ENCODE measurements at places on chromosomes 12 and 14.
A peak's percentile ranks its signal among the peaks of the same experiment; 100 is the strongest.

DNA sequence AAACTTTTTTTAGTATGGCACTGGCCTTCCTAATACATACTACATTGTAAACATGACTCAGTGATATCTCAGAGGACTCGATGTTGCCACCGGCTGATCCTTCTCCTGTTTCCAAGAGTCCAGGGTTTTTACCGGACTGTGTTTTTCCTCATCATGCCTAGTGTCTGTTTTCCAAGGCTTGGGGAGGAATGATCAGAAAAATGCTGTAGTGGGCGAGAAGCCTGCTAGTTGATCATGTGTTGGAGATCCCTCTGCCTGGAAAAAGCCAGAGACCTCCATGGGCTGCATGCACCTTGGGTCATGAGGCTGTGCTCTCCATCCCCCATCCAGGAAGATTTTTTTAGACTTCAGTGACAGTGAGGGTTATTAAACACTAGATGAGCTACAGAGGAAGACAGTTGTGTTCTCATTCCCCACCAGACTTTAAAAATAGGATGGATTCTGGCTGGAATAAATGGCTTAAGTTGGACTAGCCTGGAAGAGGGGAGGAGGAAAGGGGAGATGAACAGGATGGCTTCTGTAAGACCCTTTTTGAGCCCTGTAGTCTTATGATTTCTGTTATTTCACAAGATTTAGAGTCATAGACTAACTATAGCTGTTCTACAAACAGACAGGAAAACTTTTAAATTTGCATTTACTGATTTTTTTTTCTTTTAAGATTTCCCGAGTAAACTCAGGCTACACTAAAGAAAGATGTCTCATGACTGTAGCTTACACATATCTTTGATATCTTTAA lies 145.7 kb downstream of the SAMD4A start:
- peak; percentile 57 for DNase-seq

- DNase-seq = no peak
These were observed 31.6 kb downstream of the SENP1 start for GRCh38 chr12:48074266-48074665.

DNA sequence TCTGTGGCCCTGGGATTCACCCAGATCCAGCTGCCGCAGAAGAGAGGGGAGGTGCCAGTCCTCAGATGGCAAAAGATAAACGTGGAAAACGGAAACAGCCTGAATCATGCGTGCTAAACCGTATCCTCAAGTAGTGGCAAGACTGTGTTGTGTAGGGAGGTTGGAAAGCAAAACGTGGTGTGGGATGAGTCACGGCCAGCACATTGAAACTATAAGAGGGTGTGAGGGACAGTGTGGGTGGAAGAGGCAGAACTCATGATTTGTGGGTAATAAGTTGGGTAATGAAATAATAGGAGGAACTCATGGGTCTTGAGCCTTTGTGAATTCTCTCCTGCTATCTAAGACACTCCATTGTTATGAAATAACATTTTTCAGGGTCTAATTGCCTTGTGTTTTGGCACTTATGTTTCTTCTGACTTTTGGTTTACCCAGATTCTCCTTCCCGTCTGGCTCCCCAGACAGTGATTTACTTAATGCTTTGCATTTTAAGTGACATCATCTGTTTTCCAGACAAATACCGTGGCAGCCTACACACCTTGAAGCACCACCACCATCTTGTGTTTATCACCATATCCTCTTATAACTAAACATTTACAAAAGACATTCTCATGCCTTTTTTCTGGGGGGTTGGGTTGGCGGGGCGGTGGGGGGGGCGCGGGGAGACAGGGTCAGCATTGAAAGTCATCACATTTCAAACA lies 62.3 kb upstream of the PTCSC3 start:
- peak; percentile 53 for DNase-seq

DNA sequence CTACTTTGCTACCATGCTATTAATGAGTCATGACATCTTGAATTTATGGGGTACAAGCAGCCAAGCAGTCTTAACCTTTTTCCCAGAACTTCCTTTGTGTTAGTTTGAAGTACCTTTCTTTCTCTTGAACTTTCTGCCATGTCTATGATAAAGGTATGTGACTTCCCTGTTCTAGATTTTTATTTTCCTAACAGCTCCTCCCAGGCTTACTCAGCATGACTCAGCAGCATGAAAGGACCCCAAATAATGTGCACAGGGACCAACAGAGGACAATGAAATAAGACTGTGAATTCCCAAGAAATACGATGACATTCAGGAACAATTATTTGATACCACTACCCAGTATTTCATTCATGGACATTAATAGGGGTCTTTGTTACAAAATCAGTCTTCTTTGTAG lies 60.0 kb downstream of the TTC6 start:
- peak; percentile 39 for DNase-seq

GRCh38 chr14:52700701-52701172 lies 5.4 kb upstream of the ERO1A start:
- peak; percentile 73 for DNase-seq

GRCh38 chr14:101619484-101619883 lies 58.2 kb downstream of the DIO3 start:
- no peak for DNase-seq

All from cardiac fibroblast (primary cell).